Large intestine (tissue), 12 donors: ENCODE measurements at places on chromosomes 7 and 10. TPM values are rescaled to one million over a fixed set of nuclear protein-coding genes. Genes with fewer than 3 reads are reported as not detected.
A peak's percentile ranks its signal among the peaks of the same experiment; 100 is the strongest.

GRCh38 chr7:20249376-20249775 is 32.2 kb upstream of the MACC1 start:
- no peak for DNase-seq

- DNase-seq: no peak
Observed at GRCh38 chr10:131082991-131083481, 228.5 kb downstream of the TCERG1L start.

- DNase-seq: no peak
Observed at GRCh38 chr7:4771737-4772136, 3.7 kb upstream of the AP5Z1 start.

- DNase-seq: peak; percentile 88
Observed at GRCh38 chr7:151692721-151693120, 173.0 kb upstream of the RHEB start.

DNA sequence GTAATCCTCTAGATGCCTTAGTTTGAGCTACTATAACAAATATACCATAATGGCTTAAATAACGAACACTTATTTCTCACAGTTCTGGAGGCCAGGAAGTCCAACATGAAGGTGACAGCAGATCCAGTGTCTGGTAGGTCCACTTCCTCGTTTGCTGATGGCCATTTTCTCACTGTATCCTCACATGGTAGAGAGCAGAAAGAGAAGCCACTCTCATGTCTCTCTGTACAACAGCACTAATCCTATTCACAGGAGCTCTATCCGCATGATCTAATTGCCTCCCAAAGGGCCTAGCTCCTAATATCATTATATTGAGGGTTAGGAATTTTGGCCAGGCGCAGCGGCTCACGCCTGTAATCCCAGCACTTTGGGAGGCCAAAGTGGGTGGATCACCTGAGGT is 10.2 kb downstream of the HIBADH start:
- DNase-seq: no peak

- no peak for DNase-seq
Observed at GRCh38 chr7:3432911-3433310, 131.9 kb downstream of the SDK1 start.

GRCh38 chr10:114544045-114544659 is 113.9 kb downstream of the ABLIM1 start:
- no peak for DNase-seq

GRCh38 chr10:86258941-86259340 is 107.7 kb downstream of the GRID1 start:
- no peak for DNase-seq

DNA sequence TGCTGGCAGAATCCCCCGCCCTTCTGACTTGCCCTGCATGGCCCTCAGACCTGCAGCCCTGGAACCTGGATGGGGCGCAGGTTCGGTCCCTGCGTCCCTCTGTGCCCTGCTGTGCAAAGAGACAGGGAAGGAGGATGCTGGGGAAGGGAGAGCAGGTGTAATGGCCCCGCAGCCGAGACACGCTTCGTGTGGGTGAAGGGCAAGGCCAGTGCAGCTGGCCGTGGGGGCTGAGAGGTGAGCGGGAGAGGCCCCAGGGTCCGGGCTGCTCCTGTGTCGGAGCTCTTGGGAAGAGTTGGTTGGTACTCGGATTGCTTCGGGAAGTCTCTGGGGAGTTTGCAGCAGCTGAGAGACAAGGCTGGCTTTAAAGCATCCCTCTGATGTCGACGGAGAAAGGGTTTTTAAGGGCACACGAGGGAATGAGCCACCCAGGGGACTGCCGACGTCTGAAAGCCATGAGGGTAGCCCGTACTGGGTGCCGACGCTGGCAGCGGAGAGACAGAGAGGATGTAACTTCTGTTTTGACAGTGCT is 6.5 kb downstream of the ELFN1 start:
- no peak for DNase-seq

DNA sequence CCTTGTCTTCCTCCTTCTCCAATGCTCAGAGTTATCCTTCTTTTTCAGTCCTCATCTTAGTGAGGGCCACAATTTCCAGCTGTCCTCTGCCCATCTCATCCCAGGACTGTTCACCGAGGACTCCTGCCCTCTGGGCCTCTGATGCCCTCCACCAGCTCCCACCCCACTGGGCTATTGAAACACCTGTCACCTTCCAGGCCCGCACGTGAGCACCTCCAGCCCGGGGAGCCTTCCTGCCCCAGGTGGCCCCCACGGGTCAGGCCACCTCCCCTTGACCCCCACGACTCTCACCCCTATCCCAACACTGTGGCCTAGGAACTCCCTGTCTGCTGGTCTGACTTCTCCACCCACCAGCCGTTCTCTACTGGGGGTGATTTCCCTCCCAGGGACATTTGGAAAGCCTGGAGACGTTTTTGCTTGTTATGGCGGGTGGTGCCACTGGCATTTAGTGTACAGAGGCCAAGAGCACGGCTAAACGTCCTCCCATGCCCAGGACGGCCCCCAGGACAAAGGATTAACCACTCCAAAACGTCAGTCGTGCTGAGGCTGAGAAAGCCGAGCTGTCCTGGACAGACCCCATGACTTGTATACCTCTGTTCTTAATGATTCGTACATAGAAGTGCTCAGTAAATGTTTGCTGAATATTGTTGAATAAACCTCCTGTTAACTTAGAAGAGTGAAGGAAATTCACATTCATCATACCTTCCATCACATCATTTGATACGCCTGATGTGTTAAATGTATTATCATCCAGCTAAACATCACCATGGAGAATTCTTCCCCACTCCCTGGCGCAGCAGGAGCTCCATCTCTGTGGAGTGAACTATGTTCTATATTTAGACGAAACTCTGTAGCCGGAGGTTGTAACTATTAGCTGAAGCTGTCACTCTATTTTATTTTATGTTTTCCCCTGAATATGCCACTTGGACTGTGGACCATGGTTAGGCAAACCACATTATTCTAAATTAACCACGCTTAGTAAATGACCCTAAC is 270.1 kb upstream of the SHH start:
- no peak for DNase-seq

DNA sequence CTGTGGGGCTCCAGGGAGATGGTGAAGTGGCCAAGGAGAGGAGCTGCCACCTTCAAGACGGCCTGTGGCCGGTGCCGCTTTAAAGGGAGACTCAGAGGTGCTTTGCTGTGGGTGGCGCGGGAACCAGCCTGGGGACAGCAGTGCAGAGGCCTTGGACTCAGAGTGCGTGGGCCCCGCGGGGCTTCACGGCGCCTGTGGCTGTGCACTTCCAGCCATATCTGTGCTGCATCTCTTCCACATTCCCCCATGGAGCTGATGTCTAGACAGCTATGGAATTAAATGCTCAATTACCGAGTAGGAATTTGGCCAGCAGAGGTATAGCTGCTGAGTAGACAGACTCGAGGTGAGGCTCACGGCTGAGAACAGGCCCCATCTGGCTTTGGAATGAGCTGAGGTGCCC is 41.7 kb downstream of the HTRA1 start:
- no peak for DNase-seq

DNA sequence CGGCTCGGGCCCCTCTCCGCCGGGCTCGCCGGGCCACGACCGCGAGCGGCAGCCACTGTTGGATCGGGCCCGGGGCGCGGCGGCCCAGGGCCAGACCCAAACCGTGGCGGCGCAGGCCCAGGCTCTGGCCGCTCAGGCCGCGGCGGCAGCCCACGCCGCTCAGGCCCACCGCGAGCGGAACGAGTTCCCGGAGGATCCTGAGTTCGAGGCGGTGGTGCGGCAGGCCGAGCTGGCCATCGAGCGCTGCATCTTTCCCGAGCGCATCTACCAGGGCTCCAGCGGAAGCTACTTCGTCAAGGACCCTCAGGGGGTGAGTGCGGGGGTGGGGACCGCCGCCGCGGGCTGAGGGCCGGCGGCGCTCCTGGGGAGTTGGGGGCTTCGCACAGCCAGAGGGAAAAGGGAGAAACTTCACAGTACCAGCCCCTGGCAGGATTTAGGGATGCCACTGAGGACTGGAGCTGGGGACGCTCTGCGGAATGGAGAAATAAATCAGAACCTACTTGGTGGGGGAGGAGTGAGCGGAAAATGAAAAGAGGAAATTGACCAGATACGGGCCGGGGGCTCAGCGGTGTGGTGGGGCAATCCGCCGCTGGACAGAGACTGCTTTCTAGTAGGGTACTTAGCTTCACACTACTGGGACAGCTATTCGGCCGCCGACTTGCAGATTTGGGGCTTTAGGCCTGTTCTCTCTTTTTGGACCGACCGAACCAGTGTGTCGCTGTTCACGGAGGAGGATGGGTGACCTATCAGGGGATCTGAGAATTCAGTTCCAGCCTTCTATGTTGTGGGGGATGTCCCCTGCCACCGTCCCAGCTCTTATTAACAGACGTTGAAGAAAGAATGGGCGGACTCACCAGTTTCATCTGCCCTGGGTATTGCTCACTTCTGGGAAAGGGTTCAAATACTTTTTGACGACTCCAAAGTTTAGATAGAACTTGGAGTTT is 669 bp downstream of the PI4K2A start:
- no peak for DNase-seq

- no peak for DNase-seq
Observed at GRCh38 chr7:132575419-132575981, 770 bp downstream of the PLXNA4 start.

DNA sequence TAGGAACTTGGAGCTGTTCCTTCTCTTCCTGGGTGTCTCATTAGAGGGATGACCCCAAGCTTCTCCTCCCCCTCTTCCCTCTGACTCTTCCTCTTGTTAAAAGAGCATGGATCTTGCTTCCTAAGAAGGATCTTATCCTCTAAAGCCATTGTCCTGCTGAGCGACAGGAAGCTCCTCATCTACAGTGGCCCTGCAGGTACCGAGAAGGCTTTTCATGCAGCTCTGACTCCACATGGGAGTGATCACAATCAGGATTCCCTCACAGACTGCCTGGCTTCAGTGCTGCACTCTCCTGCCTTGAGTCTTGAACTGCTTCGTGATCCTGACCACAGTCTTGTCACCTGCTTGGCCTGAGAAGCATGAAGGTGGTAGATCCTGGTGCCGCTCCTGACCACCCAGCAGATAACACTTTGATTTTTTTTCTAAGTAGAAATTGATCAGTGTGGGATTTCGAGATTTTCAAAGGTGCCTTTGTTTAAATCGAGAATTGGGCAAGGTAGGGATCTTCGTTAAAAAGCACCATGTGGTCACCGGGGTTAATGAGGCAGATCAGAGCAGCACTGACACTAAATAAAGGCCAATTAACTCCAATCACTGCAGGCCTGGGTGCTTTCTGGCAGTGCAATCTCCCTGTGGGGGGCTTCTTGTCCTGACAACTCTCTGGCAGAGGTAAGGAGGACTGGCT is 376.4 kb downstream of the NRG3 start:
- DNase-seq: no peak

- DNase-seq: peak; percentile 44
Observed at GRCh38 chr10:99854860-99855259, 72.4 kb downstream of the ABCC2 start.

- DNase-seq: no peak
Observed at GRCh38 chr10:24882047-24882698, 70.2 kb downstream of the PRTFDC1 start.

- DNase-seq: no peak
Observed at GRCh38 chr7:50923476-50923875, 140.8 kb upstream of the GRB10 start.

GRCh38 chr7:80847895-80848294 is 71.0 kb downstream of the SEMA3C start:
- no peak for DNase-seq

DNA sequence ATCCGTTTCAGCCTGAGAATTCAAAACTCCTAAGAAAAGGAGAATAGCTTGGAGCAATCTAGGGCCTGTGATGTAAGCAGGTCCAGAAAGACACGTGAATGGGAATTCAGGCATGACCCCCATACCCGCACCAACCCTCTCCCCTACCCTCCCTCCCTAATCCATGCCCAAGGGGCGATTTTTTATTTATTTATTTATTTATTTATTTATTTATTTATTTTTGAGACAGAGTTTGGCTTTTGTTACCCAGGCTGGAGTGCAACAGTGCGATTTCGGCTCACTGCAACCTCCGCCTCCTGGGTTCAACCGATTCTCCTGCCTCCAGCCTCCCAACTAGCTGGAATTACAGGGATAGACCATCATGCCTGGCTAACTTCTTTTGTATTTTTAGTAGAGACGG is 16.6 kb upstream of the EIF4H start:
- no peak for DNase-seq

DNA sequence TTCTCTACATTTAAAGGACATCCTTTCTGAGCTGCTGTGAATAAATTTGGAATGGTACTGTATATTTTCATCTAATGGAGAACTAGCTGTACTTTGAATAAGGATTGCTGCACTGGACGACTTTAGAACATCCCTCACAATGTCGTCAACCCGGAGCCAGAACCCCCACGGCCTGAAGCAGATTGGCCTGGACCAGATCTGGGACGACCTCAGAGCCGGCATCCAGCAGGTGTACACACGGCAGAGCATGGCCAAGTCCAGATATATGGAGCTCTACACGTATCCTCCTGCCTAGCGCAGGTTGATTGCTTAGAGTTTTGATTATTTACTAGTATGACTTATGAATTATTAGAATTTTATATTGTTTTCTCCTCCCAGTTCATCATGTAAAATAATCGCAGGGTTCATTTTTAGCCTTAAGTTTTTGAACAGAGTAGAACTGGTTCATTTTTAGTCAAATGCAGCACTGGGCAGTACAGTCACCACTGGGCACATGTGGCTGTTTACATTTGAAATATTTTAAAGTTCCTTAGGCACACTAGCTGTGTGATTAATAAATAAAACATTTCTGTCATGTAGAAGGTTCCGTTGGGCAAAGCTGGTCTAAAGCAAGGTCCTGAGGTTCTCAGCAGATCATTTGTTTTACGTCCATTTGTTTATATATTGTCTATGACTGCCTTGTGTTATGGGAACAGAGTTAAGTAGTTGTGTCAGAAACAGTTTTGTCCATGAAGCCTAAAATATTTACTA is 31.5 kb downstream of the CUL1 start:
- no peak for DNase-seq

- DNase-seq: no peak
Observed at GRCh38 chr10:16799621-16800020, 17.6 kb downstream of the RSU1 start.

- no peak for DNase-seq
Observed at GRCh38 chr10:102332772-102333171, 62.7 kb upstream of the NFKB2 start.

- DNase-seq: no peak
Observed at GRCh38 chr7:151590071-151590849, 70.6 kb upstream of the RHEB start.

DNA sequence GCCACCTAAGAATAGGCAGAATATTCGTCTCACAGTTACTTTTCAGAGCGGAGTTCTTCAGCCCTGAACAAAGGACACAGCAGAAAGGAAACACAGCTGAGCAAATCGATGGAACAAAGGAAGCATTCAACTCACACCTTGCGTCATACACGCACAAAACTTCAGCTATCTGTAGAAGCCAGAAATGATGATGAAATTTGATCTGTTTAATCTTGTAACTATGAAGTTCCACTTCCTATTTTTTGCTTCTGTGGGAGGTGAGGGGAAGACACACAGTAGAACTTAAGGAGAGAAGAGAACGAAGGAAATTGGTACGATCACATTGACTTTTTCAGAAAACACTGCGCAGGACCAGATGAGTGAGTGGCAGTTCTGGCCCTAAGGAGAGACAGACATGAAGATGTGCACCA is 26.2 kb downstream of the FAM171A1 start:
- DNase-seq: peak; percentile 82

CDC14C gene
- polyA plus RNA-seq: 0.06 TPM

AKR1C1 gene
- polyA plus RNA-seq: 12.0 TPM

DOCK4 gene
- polyA plus RNA-seq: 8.1 TPM

RAMP3 gene
- polyA plus RNA-seq: 5.1 TPM

PDSS1 gene
- polyA plus RNA-seq: 18.0 TPM

SOSTDC1 gene
- 11.0 TPM for polyA plus RNA-seq

ABCC2 gene
- polyA plus RNA-seq: 94.3 TPM

CRTAC1 gene
- polyA plus RNA-seq: 2.5 TPM

C10orf105 gene
- 0.27 TPM for polyA plus RNA-seq
